ENCODE measurements at places on chromosomes 5 and 9.

DNA sequence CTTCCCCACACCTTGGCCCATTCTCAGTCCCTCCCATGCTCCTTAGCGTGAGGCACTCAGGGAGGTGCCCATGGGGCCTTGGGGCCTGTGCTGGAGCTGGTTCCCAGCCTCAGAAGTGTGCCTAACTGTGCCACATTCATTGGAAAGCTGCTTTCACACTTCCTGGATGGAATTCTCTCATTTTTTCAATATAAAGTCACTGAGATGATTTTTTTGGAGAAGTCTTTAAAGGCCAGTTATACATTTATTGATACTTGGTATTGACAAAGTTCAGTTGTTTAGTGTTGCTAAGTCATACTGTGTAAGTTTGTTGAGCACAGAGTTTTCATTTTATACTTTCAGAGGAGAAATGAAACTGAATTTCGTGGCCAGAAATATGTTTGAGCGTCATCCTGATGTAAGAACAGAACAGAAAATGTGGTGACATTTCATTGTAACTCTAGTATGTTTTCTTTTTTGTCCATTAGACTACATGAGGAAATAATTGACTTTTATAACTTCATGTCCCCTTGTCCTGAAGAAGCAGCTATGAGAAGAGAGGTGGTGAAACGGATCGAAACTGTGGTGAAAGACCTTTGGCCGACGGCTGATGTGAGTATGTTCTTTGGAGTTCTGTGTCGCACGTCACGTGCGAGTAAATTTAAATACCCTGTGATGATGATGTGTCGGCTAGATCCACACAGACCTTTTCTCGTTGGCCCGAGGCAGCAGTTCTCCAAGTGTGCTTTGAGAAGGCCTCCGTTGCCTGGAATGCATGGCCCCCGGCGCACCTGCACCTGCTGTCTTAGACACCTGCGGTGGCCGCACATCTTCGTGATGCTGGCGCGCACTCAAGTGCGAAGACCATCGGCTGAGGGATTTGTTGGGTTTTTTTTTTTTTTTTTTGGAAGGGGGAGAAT, 24.1 kb downstream of the TENT4A start:
- peak; percentile 33 for DNase-seq

GRCh38 chr5:142549834-142550233, 136.1 kb downstream of the FGF1 start:
- no peak for DNase-seq

DNA sequence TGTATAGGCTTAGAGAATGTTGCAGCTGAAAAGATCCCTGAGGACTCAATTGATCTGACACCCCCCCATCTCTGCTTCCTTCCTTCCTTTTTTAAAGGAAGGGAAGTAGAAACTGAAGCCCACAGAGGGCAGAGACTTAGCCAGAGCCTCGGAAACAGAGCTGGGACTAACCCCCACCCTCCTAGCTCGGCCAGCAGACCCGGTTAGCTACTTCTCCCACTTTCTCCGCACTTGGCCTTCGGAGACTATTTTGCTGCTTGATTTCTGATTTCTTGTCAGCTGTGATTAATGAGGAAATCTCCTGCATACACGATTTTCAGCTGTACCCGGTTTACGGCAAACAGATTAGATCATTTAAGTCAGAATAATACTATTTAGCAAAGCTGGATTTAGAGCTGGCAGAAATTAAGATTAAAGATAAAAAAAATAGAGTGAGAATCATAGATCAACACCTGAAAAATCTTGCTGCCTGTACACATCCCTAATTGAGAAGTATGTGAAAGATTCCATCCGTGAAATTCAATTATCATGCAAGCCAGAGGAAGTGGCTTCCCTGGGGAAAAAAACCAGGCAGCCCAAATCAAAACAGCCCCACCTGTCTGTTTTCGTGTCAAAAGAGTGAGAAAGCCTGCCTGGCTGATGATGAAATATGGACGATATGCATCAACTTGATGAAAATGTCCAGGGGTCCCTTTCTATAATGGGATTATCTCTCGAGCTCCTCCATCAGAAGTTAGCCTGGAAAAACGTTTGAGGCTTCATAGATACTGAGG, 159.5 kb upstream of the SHB start:
- no peak for DNase-seq

DNA sequence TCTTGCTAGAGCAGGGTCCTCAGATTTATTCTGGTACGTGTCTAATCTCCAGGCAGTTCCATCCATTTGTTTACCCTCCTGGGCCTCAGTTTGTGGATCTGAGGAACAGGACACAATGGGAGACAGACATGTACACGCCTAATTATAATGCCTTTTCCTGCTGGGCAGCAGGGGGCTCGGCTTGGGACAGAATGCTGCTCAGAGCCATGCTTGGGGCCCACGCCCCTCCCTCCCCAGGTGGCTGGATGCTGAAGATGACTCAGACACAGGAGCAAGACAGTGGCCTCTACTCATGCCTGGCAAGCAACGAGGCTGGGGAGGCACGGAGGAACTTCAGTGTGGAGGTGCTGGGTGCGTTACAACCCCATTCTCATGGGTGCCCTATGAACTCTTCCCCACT, 72.7 kb upstream of the ASS1 start:
- DNase-seq = no peak

DNA sequence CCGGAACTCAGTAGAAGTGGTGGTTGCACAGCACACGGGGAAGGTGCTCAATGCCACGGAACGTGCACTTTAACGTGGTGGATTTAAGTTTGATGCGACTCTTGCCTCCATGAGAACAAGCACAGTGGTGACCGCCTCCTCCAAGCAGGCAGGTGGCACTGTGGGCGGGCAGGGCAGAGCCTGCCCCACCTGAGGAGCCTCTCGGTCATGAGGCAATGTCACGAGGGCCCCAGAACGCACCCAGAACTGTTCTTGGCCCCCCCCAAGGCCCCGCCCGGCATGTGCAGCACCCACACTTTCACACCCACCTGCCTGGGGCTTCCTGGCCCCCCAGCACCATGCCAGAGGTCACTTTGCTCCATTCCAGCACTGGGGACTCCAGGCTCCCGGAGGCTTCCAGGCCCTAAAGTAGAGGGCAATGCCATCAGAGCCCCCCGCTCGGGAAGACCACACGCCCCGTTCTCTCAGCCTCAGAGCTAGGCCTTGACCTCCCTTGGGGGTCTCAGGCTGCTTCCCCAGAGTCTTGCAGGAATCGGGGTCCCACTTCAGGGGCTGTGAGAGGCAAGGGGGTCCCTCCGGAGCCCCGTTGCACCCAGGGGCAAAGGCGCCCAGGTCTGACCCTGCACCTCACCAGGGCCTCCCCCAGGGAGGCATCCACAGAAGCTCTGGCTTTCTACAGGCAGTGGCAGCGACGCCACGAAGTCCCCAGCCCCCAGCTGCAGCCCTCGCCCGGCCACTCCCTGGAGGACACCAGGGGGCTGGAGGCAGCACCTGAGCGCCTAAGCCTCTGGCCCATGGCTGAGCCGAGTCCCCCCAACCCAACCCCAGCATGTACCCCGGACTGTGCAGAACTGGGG, 14.0 kb downstream of the CCDC187 start:
- DNase-seq = no peak

DNA sequence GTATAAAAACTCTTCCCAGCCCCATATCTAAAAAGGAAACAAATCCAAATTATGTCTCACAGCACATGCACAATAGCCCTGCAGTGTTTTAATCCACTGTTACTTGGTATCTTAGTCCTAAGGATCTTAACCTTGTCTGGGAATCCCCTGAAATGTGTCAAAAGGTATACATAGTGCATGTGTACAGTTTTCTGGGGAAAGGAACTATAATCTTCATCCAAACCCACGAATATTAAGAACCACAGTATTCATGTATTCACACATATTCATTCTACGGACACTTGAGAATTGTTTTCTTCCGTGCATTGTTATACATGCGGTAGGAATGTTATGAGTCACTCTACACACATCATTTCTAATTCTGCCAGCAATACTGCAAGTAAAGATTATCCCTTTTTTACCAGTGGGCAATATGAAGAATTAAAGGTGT, 47.8 kb upstream of the SNX2 start:
- no peak for DNase-seq

- no peak for DNase-seq
Observed at GRCh38 chr5:136729901-136730355, 364.6 kb upstream of the TRPC7 start.

DNA sequence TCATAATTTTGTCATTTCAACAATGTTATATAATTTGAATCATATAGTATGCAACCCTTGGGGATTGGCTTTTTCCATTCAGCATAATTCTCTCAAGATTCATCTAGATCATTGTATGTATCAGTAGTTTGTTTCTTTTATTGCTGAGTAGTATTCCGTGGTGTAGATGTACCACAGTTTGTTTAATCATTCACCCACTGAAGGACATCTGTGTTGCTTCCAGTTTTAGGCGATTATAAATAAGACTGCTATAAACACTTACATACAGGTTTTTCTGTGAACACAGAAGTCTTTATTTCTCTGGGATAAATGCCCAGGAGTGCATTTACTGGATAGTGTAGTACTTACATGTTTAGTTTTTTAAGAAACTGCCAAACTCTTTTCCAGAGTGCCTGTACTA, 374.1 kb downstream of the DEPDC1B start:
- no peak for DNase-seq

GRCh38 chr5:110414360-110414759, 312.1 kb downstream of the TMEM232 start:
- DNase-seq = no peak

DNA sequence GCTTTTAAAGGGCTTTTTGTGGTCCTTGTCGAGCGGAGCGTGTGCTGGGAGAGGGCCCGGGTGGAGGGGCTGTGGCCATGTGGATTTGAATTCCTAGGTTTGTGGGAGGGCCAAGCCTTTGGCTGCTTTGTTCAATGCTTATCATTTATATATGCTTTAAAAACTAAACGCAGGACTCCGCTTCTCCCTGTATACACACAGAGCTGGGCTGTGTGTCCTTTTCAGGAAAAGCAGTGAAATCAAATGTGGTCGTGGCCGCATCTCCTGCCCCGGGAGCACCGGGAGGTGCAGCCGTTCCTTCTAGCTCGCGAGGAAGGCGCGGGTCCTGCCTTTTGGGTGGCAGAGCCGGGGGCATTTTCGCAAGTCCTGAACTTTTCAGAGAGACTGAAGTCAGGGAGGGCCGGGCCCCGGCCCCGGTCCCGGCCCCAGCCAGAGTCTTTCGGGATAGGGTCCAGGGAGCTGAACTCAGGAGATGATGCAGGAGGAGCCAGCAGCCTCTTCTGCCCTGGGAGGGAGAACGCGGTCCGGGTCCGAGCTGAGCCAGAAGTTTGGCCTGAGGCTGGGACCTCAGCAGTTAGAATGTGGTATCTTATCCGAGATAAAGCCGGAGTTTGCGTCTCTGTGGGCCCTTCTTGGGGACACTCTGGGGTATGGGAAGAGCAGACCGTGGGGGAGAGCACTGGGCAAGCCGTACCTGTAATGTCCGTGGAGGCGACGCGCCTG, 158.8 kb downstream of the C9orf152 start:
- no peak for DNase-seq

DNA sequence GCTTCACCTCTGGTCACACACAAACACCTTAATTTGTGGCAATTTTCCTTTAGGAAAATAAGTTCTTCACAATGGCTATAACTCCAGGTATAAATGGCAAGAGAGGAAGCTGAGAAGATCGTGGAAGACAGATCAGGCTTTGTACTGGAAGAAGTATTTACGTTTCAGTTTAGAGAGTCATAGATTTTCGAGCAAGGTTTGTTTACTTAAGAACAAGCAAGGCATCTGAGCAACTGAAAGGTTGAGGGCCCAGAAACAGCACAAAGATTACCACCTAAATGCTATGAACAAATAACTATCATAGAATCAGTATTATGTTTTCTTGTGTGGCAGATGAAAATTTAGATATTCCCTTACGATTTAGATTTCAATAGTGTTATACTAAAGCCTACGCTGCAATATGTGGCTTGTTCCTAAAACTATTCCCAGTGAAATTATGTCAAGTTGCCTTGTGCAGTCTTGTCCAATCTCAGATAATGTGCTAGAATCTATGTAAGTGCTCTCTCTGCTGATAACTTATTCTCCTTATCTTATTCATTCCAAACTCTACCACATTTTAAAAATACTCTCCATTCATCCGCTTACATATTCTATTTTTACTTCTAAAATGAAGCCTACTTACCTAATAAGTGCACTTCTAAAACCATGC, 6.7 kb downstream of the SLCO4C1 start:
- DNase-seq = no peak

- DNase-seq = peak; percentile 4
Observed at GRCh38 chr5:111461934-111462333, 50.4 kb downstream of the STARD4 start.

DNA sequence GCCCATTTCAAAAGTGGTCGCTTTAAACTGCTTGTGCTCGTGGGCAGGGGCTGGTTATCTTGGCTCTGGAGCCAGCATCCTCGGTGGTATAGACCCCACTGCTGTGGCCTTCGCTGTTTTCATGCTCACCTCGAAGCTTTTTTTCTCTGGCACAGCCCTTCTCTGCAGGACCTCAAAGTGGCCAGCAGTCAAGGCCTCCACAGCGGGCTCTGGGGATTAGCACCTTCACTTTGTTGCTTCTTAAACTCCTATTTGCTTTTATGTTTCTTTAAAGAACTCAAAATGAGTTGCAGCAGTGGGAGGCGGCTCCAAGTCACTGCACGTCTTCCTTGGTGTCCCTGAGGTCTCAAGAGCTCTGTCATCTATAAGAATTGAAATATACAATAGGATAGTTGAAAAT, 165.1 kb downstream of the CACNA1B start:
- no peak for DNase-seq

DNA sequence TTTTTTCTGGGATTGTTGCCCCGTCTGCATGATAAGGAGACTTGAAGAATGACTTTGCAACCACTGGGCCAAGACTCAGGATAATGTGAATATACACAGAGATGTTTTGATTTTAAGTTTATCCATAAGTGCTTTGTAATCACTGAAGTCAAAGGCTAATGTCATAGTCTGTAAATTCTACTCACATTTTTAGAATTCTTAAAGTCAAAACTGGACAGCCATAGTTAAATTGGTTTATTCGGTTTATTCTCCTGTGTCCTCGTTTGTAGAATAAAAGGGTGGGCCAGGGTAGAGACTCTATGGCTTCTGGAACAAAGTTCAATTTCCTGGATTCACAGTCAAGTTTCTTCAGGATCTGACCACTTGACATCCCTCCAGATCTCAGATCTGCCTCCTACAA, 327.7 kb upstream of the TNC start:
- DNase-seq = no peak

DNA sequence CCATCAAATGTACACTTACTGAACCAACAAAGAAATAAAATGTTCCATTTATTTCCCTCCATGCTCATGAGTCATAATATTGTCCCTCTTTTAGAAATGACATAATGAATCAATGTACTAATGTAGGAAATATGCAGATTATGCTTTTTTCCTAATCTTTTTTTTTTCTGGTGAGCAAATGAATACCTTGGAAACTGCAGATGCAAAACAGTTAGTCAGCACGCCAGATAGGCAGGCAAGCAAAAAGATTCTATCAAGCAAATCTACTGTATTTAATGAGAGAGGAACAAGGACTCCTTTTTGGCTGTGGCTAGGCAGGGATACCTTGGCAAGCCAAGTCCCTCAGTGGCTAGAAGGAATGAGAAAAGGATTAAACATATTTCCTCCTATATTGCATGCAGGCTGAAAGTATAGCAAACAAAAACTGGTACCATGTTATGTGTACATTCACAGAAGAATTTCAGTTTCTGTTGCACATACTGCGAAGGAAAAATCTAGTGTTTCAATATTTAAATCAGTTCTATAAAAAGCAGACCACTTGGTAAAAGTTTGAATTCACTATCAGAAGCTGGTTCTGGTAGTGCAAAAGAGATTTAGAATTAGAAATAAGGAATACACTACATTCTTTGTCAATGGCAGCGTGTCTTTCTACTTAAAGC, 605.4 kb downstream of the TLE1 start:
- peak; percentile 2 for DNase-seq

Data from suppressor macrophage (primary cell).